ENCODE measurements at places on chromosomes 5 and 9.

DNA sequence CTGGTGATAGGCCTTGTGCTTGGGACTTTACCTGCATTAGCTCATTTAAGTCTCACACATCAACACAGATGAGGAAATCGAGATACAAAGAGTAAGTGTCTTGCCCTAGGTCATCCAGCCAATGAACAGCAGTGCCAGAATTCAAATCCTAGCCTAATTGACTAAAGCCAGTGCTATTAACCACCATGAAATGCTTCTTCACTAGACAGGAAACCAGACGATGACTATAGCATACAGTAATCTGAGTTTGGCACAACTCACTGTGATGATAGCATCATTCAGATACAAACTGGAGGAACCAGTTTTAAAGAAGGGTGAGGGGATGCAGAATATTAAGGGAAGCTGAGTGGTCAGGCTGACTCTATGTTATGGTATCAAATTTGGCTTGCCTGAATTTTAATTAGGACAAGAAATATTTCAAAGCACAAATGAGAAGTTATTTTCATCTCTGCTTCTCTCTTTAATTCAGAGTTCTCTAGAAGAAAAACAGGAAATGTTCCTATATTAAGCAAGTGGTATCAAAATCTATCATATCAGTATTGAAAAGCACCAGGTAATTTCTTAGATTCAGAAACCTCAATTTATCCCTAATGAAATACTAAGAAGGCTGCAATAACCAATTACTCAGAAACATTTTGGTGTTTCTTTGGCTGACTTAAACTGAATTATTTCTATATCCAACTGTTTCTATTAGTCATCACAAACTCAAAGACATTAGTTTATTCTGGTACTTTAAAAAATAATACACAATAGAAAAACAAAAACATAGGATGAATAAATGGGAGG, 147.0 kb upstream of the RASA1 start:
- peak; percentile 3 for DNase-seq

DNA sequence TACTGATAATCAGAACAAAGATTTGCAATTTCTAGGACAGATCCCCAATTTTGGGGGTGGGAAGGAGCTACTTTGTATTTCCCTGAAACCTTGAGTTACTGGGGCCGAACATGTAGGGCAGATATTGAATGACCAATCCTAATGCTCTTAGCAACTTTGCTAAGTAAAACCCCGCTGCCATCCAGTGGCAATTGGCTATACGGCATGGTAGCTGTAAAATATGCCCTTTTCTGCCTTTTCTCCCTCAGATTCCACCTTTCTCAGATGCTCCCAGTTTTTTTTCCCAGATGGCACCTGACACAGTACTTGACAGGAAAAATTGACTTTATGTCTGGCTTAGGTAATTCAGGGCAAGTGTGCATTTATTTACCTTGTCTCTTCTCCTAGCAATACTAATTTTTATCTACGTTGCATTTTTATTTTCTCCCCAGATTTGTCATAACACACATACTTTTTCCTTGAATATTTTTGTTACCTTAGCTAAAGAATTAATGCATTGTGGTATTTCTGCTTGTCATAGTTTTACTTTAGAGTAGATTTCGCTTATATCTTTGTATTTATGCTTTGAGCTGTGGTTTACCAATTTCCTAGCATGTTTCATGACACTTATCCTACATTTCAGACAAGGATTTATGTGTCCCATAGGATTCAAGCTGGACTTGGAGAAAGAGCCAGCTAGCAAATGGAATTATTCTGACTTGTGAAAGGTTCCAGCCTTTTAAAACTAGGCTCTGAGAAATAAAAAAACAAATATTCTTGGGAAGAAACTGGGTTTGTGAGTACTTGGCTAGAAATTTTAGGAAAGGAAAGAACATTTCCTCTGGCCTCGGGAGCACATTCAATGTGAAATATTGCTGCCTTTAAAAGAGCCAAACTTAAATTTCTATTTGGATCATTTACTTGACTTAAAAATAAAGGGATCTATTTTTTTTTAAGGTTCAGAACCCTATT, 37.4 kb downstream of the PIK3R1 start:
- DNase-seq, result peak; percentile 52

DNA sequence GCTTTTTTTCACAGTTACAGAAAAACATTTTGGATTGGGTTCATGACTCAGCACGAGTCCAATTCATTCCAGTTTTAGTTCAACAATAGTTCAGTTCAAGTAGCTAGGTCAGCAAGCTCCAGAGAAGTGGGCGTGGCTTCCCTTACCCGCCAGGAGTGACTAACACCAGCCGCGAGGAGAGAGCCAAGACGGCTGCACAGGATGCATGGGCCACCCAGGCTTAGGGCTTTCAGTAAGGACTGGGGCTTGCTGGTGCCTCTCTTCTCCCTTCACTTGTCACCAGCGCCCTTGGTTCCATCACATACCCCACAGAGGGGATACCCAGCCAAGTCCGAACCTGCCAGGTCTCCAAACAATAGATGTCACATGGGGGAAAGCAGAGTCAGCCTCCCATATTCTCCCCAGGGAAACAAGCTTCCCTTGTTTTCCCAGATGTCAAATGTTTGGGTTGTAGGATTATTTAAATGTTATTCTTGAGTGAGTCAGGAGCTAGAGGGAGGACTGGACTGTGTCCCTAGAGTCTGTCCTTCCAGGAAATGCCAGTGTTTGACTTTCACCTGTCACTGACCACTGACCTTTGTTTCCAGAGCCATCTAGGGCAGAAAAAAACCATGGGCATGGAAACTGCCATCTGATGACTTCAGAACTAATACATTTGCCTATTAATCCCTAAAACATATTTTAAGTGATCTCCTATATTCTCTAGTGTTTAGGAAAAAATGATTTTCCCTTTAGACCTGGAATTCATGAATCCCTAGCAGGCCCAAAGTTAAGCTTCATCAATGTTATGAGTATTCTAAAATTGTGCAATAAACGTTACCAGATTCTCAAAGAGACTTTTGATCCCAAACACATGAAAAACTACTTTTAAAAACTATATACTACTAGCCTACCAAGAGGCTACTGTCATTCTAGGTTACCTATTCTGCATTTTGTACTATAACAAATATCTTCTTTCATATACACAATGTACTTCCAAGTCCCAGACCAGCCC, 51.9 kb downstream of the NIPAL4 start:
- DNase-seq, result peak; percentile 66

DNA sequence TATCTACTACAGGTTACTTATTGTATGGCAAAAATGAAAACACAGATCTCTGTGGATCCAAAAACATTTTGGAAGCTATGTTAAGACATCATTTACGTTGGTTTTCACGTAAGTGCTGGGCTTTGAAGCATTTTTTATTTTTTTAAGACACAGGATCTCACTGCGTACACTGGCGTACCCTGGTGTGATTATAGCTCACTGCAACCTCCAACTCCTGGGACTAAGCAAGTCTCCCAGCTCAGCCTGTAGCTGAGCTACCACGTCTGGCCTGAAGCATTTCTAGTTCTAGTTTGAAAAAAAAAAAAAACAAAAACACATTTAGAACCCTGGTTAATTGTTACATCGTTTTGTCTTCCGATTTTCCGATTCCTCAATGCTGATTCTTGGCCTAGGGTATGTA, 131.3 kb downstream of the AOPEP start:
- DNase-seq, result no peak

DNA sequence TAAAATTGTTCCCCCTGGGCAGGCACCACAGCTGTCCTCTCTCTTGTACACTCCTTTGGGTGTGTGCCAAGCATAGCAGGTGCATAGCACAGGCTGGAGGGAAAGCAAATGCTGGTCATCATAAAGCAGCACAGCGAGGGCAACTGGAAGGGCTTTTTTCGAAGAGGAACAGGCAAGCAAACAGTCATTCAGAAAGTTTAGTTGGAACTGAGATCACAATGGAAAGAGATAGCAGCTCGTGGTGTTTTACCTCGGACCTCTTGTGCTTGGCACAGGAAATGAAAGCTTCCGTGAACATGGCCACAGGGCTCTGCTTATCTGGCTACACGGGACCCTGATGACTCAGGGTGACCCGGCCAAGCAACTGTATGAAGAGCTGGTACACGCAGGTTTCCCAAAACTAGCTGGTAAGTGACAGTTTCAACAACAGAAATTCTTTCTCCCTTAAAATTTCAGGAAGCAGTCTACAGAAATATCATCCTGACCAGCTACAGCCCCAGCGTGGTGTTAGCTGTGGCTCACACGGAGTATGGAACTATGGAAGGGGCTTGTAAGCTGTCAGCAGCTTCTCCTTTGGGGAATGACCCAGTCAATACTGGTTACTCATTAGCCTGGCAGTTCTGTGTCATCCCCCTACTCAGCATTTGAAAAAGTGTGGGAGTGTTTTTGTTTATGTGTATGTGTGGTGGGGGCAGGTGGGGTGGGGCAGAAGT, 48.1 kb downstream of the POC5 start:
- DNase-seq, result peak; percentile 60

DNA sequence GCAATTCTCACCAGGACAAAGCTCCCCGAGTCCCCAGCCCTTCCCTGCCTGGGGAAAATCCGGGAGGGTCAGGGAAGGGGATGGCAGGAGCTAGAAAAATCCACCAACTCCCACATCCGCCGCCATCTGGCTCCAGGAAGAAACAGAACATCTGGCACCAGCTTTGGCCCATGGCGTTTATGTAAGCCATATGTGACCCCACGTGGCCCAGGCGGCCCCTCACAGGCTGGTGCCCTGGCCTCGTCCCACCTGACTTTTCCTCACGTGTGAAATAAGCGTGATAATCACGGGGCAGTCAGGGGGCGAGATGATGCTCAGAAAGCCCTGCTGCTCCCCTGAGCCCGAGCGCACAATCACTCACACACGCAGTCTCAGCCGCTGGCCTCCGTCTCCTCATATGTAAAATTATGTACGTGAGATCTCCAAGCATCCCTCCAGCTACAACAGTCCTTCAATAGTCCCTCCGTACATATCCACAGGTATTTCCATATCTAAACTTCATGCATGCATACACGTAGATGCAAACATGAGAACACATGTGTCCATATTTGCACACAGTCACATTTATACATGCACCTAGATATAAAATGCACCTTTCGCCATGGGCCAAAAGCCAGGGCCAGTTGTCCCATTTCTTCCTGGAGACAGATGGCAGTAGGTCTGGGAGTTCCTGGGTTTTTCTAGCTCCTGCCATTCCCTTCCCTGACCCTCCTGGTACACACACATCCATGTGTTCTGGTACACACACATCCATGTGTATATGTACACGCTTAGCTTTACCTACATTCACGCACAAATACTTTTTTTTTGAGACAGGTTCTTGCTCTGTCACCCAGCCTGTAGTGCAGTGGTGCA, 28.9 kb downstream of the PLPP7 start:
- DNase-seq, result no peak

DNA sequence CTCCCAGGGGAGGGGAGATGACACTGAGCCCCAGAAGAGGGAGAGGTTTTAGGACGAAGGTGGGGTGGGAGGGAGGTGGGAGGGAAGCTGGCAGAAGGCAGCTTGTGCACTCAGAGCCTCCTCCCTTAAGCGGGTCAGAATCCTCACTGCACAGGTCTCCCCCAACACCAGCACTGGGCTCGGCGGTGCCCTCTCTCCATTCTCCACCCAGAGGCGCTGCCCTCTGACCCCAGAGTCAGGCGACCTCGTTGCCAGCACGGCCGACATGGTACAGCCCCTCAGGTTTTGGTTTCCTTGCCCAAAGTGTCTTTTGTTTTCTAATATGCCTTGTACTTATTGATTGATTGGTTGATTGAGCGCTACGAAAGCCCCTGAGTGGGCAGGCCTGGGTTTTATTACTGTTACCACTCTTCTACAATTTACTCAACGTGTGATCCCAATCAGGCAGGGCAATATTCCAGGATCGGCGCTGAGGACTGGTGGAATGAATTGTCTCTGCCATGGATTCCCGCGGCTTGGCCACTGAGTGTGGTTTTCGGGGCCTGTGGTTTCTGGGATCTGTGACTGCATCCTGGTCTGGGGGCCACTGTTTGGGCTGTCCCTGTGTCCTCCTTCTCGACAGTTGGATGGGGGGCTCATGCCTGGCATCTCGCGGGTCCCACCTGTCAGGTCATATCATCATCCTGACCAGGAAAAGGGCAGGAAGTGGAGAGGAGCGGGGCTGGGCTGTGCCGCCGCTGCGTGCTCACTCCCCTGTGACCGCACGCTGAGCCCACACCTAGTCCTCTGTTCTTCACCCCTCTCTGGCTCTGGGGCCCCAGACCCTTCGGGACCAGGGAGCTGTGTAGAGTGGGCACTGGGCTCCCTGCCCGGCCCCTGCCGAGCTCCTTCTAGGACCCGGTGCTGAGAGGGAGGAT, 9.6 kb upstream of the FCN2 start:
- no peak for DNase-seq

All from activated naive CD4-positive, alpha-beta T cell treated with Interleukin-2 at 50 U/mL for 16 hours (primary cell).